Skin of body (tissue), 3 donors: ENCODE measurements at places on chromosomes 4 and X. TPM values are rescaled to one million over a fixed set of nuclear protein-coding genes. Genes with fewer than 3 reads are reported as not detected.

DNA sequence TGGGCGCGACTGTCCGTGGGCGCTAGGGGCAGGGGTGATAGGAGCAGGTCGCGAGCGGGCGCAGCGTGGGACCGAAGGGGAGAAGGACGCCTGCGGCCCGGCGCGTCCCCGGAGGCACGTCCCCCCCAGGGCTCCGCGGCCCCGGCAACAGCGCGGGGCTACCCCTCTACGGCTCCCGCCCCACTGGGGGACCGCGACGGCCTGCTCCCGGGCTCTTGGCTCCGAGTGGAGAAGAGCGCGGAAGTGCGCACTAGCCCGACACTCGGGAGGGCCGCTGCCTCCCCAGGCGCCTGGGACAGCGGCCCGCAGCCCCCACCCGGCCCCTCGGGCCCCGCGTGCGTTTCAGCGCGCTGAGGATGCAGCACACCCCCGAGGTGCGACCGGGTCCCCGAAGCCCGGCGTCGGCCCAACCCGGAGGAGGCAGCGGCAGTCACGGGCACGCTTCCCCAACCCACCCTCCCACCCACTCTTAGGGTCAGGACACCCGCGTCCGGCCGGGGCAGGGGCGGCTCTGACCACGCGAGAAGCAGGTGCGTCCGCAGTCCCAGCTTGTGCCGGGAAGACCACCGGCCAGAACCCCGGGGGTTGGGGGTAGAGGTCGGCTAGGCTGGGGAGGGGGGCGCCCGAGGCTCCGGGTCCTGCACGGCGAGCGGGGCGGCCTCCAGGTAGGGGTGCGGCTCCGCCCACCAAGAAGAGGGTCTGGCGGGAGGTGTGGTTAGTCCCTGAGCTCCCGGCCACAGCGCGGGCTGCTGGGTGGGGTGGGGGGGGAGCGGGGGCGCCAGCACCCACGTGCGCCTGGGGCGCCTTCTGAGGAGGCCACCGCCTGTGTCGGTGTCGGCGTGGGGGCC, 18.5 kb upstream of the NAT8L start:
- no peak for DNase-seq

DNA sequence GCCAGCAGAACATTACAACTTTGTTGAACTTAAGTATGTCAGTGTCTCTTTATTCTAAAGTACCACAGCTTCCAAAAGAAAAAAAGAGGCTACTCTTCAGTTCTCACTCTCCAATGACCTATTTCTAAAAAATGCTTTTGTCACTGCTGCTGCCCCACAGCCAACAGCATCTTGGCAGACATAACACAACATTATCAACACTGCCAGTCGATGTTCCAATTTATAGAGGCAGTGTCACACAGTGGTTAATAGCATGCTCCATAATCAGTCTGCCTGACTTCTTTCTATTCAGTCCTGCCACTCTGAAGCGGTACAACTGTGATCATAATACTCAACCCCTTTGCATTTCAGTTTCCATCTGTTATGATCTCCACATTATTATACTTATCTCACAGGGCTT, 69.2 kb downstream of the PLS3 start:
- DNase-seq = no peak

DNA sequence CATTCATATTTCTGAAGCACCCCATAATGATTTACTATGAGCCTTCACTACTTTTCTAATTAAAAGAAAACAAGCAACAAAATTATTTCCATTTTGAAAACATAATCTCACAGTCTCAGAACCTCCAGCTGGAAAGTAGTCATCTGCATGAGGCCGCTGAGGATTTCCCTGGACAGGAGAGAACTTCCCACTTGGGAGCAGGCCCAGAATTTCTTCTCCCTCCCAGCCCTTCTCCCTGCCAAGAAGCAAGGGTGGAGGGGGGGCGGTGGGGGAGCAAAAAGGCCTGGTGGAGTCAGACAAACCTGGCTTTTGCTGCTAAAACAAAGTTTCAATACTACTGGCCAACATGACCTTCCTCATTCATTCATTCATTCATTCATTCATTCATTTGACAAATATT, 167.3 kb downstream of the PJA1 start:
- peak; percentile 51 for DNase-seq

Gene STK32B
- total RNA-seq = 6.5 TPM

Gene CT45A5
- total RNA-seq = not detected

Gene C4orf50
- total RNA-seq = 0.10 TPM

Gene SLC10A7
- total RNA-seq = 19.6 TPM
